Activated T-helper 17 cell treated with anti-CD3 and anti-CD28 coated beads, Interleukin-2, amount 50 U/mL, for 72 hours (primary cell): ENCODE measurements at places on chromosomes 1 and 21.

DNA sequence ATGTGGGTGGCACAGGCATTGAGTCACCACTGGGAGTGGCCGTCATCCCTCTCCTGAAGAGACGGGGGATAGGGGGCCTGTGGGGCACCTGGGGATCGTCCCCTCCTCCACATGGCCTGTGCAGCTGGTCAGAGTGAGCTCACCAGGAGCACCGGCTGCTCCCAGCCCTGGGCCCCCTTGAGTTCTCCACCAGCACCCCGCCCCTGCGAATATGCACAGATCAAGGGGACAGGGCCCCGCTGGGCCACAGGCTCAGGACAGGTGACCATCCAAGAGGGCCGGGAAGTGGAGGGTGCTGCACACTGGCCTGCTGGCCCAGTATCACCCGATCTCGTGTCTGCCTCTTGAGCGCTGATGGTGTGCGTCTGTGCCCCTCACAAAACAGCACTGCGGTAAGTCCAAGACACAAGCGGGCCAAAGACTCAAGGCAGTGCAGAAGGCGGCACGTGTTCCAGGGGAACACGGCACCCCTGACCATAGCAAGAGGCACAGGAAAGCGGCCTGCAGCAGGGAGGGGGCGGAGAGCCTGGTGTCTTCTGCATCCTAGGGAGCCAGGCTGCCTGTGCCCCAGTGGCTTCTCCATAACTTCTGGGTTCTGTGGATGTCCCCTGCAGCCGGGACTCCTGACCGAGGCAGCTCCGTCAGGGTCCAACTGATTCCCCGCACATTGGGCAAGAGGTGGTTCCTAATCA is 18.1 kb upstream of the TSPEAR start:
- ATAC-seq, result no peak

DNA sequence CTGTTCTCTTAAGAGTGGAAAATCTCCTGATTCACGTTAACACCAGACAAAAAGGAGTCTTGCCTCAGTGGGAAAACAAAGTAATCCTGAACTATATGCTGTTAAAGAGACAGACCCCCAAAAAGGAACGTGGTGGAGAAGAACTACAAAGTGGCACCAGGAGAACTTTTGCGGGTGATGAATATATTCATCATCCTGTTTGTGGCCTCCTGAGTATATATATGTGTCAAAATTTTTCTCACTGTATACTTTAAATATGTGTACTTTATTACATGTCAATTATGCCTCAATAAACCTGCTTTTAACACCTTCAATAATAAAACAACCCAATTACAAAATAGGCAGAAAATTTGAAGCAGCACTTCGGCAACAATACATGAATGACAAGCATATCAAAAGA is 31.1 kb downstream of the ZNF644 start:
- no peak for ATAC-seq

- ATAC-seq, result no peak
These were observed 619 bp upstream of the ZBTB8B start for GRCh38 chr1:32464191-32464715.

DNA sequence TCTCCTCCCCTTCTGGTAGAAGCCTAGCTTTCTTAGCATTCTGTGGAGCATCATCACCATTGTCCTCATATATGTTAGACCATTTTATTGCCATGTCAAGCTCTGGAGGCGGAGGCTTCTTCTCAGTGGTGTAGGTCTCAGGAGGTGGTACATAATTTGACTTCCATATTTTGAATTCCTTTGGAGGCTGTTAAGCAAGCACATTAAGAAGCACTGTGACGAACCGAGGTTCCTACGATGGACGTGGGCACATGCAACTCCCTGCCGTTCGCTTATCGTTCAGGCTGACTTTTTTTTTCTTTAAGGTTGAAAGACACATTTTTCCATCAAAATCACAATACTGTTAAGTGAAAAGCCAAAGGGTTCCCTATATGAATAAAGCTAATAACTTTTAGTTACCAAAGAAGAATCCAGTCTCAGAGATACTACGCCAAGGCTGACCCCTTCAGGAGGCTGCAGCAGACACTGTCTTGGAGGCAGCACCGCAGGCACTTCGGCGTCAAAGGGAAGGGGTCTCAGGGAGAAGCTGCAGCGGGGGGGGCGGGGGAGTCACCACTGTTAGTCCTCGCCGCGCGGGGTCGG is 835 bp downstream of the C1orf52 start:
- no peak for ATAC-seq

DNA sequence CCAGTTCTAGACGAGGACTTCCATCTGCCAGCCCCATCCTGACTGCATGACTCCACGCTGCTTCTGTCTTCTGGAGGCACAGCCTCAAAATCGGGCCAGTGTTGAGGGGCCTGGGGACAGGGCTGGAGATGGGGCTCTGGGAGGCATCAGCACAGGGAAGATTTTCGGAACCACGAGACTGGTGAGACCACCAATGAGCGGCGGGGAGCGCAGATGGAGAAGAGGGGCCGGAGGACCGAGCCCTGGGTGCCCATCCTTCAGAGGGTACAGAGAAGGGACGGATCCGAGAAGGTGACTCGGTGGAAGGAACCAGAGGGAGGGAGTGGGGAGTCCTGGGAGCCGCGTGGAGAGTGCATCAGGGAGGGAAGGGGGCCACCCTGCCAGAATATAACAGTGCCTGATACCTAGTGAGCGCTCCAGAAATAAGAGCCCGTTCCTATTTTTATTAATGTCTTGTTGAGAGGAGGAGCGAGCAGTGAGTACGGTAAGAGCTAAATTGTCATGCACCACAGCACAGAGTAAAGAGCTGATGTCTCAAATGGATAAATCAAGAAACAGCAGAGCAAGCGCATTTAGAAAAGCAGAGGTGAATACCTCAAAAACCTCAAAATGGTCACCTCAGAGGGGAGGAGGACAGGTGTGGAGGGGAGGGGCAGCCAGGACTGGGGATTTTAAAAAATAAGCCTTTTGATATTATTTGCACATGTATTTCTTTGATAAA is 26.2 kb upstream of the KIF26B start:
- ATAC-seq, result no peak

DNA sequence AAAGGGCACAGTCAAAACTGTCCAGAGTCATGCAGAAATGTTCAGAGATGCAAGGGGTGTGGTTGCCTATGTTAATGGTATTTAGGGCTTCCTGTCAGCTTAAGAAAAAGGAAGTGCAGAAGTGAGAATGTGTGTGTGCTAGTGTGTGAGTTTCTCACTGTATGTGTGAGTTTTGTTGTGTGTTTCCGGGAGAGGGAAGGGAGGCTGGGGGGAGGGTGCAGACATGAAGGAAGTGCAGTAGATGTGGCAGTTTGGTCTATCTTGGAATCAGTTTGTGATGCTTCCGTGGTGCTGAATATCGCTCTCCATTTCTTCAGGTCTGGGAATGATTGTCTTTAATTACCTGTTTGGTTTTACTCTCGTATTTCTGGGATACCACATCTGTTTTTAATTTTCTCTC is 16.5 kb upstream of the ATP6V1G3 start:
- ATAC-seq, result peak; percentile 95

- ATAC-seq, result no peak
These were observed 1077.2 kb downstream of the TTLL7 start for GRCh38 chr1:82921759-82922158.

GRCh38 chr1:61171974-61172373 is 89.6 kb downstream of the NFIA start:
- ATAC-seq, result no peak

- no peak for ATAC-seq
These were observed 2.9 kb downstream of the JAK1 start for GRCh38 chr1:64963466-64963865.

DNA sequence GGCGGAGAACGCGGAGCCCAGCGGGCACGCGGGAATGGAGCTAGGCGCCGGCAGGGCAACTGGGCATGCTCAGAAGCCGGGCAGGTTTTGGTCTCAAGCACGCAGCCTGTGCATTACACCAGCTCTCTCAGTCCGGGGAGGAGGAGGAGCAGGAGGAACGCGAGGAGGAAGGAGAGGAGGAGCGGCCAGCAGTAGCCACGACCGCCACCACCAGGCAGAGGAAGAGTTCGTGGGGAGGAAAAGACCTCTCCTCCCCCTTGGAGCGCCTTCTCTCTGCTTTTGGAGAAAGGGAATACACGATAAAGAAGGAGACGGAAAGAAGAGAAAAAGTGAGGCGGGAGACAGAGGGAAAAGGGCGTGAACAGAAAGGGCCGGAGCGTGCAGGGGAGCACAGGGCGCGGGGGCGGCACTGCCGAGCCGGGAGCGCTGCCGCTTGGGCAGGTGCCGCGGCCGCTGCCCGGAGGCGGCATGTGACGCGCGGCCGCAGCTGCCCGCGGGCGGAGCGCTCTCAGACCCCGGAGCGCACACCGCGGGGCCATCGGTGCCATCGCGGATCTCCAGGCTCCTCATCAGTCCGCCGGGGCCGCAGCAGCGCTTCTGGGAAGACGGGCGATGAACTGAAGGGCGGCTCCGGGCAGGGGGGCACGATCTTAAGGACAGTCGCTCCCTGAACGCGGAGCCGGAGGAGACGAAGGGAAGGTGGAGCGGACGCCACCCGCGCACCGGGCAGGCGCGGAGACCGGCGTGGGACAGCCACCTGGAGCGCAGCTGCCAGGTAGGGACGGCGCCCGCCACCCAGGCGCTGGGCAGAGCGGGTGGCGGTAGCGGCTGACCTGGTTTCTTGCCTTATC is at the start of gene CHRM3:
Gene CHRM3 (plus strand): TSS at position 116 of the 851 bp plus-strand sequence. CDS start 520,884 bp downstream, outside the sequence.
- ATAC-seq, result peak; percentile 68

DNA sequence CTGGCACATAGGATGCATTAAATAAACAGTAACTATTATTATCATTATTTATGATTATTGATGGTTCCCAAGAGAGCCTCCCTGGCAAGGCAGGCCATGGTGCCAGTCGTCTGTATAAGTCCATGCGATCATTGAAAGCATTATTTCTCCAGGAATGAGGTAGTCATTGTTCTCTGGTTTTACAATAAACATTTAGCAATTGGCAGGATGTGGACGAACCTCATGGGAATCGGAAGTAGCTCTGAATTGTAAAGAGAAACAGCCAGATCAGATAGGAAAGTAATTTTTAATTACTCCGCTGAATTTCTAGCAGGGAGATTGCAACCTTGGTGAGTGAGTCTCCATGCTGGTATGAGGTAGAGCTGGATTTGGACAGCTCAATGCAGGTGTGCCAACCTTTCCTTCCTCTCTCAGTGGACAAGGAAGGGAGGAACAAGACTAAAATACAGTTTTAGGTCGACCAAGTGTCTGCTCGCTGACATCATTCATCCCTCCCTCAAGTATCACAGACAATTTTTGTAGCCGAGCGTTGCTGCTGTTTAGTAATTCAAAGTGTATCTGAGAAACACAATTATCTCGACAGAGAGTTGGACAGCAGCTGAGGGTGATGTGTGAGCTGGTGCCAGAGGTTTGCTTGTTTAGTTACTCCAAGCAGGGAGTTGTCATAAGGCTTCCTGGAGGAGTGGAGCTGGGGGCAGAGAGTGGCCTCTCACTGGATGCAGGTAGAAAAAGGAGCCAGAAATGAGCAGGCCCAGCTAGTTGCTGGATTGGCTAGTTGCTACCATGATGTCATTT is 250.8 kb downstream of the KCNJ6 start:
- no peak for ATAC-seq

DNA sequence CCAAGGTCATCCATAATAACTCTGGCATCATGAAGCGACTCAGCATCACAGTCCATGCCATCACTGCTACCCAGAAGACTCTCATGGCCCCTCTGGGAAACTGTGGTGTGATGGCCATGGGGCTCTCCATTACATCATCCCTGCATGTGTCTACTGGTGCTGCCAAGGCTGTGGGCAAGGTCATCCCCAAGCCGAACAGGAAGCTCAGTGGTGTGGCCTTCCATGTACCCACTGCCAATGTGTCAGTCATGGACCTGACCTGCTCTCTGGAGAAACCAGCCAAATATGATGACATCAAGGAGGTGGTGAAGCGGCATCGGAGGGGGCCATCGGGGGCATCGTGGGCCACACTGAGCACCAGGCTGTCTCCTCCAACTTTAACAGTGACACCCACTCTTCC is 65.1 kb upstream of the ARHGAP29 start:
- ATAC-seq, result no peak

GRCh38 chr1:233107130-233107660 is 156.8 kb downstream of the NTPCR start:
- no peak for ATAC-seq

- no peak for ATAC-seq
These were observed 126.1 kb downstream of the CACHD1 start for GRCh38 chr1:64595871-64596515.

DNA sequence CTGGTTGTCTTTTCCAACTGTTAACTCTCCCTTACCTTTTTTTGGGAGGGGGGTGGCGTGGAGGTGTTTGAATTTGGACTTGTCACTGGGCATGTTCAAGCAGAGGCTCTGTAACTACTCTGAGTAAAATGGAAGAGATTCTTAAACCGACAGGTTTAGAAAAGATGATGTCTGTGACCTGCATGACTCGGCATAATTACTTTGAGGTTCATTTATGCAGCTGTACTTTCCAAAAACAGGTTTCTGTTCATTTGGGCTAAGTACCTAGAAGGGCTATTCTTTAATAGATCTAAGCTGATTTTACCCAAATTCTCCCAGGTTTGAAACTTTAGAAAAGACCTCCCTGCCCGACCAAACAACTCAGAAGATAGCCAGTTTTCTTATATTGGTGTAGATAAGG is 80.3 kb downstream of the SLC35A3 start:
- no peak for ATAC-seq

- no peak for ATAC-seq
These were observed 70.0 kb downstream of the NTPCR start for GRCh38 chr1:233020426-233020825.

- no peak for ATAC-seq
These were observed 32.6 kb upstream of the CCDC190 start for GRCh38 chr1:162893612-162893908.

GRCh38 chr1:161017756-161018630 is 3.0 kb downstream of the F11R start:
- no peak for ATAC-seq

- no peak for ATAC-seq
These were observed 13.6 kb downstream of the YTHDF2 start for GRCh38 chr1:28750330-28750729.

DNA sequence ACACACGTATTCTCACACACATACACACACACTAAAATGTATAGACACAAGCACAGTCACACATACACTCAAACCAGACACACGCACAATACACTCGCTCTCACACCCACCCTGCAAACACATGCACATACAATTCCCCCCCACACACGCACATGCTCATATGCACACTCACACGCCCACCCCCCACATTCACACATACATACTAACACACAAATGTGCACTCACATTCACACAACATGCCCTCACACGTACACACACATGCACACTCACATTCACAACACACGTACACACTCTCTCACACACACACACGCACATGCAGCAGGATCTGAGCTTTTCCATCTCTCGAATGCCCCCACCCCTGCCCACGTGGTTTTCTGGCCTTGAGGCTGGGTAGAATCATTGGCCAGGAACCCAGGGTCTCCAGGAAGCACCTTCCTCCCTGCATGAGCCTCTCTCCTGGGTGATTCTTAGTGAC is 589.7 kb downstream of the PTPRU start:
- ATAC-seq, result no peak
